ENCODE measurements at places on chromosomes 5 and 9. TPM values are rescaled to one million over a fixed set of nuclear protein-coding genes. Genes with fewer than 3 reads are reported as not detected.

DNA sequence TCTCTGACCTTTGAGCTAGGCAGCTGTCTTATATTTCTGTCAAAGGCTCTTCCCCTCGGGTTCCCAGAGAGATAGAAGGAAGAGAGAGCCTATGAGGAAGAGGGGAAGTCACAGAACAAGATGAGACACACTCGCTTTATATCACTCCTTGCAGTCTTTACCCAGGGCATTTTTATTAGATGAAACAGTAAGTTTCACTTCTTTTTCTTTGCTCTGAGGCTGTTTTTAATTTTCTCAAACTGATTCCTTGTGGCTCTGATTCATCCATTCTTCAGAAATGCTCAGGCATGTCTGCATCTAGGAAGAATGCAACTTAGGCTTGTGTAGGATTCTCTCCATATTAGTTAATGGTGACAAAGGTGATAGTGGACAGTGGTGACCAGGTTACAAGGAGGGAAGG is 132.9 kb upstream of the CHD1 start:
- H3K4me1 ChIP-seq = no peaks in the 10 kb centered on the region
- H3K4me3 ChIP-seq = no peak overlapping the region
- no peak for DNase-seq

Gene PCSK5
- total RNA-seq = 6.3 TPM

Gene KLF9
- 0.26 TPM for total RNA-seq

GRCh38 chr5:171649075-171649401 is 136.6 kb upstream of the SMIM23 start:
- no peak for DNase-seq
- H3K27ac ChIP-seq = no peak overlapping the region
- peaks cover 7% of the 10 kb centered on the region for H3K36me3 ChIP-seq
- no peaks in the 10 kb centered on the region for H3K27me3 ChIP-seq
- H3K4me1 ChIP-seq = peaks cover 3% of the 10 kb centered on the region

GRCh38 chr5:126562823-126563222 is 32.2 kb downstream of the ALDH7A1 start:
- no peak overlapping the region for H3K4me3 ChIP-seq
- no peak for DNase-seq
- no peaks in the 10 kb centered on the region for H3K4me1 ChIP-seq
- H3K27ac ChIP-seq = no peak overlapping the region
- H3K27me3 ChIP-seq = no peaks in the 10 kb centered on the region
- H3K36me3 ChIP-seq = peaks cover 65% of the 10 kb centered on the region

GRCh38 chr5:35617435-35618303 is at the start of gene SPEF2:
SPEF2 (plus strand) TSS chr5:35617863; CDS start chr5:35617998, 135 bp downstream.
- DNase-seq = peak; percentile 93
- H3K27ac ChIP-seq = no peak within 1 kb of the TSS
- H3K27me3 ChIP-seq = peaks cover 5% of the 10 kb centered on the region
- no peaks in the 10 kb centered on the region for H3K36me3 ChIP-seq
- no peaks in the 10 kb centered on the region for H3K4me1 ChIP-seq
- peak within 1 kb of the TSS; percentile 96 for H3K4me3 ChIP-seq

Gene TLE4
- total RNA-seq = 35.1 TPM

Gene STPG3
- not detected for total RNA-seq

DNA sequence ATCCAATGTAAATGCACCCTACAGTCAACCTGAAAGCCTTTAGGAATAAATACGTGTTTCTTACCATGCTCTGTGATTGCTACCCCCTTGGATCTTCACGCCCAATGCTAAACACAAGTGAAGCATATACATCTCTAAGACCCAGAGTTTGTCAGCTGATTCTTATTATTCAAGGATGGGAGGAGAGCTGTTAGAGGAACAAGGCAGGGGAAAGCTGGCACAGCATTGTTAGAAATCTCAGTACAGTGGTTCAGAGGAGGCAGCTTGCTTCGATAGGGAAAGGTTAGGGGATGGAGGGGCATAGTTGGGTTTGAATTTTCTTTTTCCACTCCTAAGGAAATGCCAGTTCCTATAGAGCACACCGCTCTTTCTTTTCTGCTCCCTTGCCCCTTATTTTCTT is 16.7 kb upstream of the TAF11L2 start:
- H3K4me1 ChIP-seq = no peaks in the 10 kb centered on the region
- no peaks in the 10 kb centered on the region for H3K36me3 ChIP-seq
- DNase-seq = no peak
- no peaks in the 10 kb centered on the region for H3K27me3 ChIP-seq
- H3K27ac ChIP-seq = no peak overlapping the region
- no peak overlapping the region for H3K4me3 ChIP-seq

DNA sequence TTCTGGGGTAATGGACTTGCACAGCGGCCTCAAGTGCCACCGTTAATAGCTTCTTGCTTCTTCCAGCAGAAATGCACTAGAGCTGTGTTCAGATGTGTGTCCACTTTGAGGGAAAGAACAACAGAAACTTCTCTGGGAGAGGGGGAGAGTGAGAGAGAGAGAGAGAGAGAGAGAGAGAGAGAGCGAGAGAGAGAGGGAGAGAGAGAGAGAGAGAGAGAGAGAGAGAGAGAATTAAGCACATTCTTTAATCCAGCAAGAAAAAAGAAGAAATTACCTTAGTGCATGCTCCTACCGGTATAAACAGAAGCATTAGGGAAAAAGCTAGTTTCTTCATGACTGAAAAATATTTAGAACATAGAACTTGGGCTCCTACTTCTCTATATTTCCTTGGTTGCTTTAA is 418.8 kb downstream of the MAN2A1 start:
- H3K4me1 ChIP-seq = no peaks in the 10 kb centered on the region
- H3K36me3 ChIP-seq = no peaks in the 10 kb centered on the region
- H3K27ac ChIP-seq = no peak overlapping the region
- H3K27me3 ChIP-seq = no peaks in the 10 kb centered on the region
- DNase-seq = no peak

Gene TRIM14
- total RNA-seq = 14.7 TPM

Gene COL27A1
- 17.5 TPM for total RNA-seq

Gene CHSY3
- total RNA-seq = 0.37 TPM

Gene PRELID2
- 13.2 TPM for total RNA-seq

- peaks cover 11% of the 10 kb centered on the region for H3K36me3 ChIP-seq
- H3K4me3 ChIP-seq = peak overlapping the region; percentile 90
- peak overlapping the region; percentile 85 for H3K27ac ChIP-seq
- H3K27me3 ChIP-seq = no peaks in the 10 kb centered on the region
These were observed 784 bp upstream of the MSANTD3 start for GRCh38 chr9:100426189-100426529.

DNA sequence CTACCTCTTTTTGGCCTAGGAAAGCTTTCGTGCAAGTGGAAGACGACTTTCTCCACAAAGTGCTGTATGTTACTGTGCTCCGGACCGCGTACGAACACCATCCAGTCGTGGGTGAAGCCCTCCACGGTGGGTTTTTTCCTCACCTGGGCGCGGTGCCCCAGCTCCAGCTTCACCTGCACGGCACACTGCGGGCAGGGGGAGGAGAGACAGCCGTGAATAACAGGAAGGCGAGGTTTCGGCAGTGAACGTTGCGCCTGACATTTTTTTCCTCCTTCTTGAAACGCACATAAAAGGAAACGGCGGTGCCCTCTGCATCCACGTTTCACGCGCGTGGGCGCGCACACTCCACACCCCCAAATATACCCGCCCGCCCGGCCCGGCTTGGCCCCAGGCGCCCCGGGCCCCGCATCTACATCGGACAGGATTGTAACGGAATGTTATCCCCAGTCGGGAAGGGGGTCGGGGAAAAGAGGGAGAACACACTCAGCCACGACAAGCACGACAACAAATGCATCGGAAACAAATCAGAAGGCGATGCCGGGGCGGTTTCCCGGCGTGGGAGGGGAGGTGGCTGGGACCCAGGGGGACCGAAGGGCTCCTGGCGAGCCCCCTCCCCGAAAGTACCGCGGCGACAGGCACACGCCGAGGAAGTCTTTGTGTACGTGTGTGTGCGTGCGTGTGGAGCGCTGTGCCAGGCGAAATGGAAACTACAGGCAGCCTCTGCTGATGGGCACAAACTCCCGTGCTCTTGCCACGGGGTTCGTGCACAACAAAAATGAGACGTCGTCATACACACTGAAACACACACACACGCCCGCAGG is 1.4 kb downstream of the MLLT3 start:
- no peak overlapping the region for H3K27ac ChIP-seq
- H3K36me3 ChIP-seq = no peaks in the 10 kb centered on the region
- DNase-seq = peak; percentile 42
- H3K4me1 ChIP-seq = peaks cover 3% of the 10 kb centered on the region
- peaks cover 31% of the 10 kb centered on the region for H3K27me3 ChIP-seq

DNA sequence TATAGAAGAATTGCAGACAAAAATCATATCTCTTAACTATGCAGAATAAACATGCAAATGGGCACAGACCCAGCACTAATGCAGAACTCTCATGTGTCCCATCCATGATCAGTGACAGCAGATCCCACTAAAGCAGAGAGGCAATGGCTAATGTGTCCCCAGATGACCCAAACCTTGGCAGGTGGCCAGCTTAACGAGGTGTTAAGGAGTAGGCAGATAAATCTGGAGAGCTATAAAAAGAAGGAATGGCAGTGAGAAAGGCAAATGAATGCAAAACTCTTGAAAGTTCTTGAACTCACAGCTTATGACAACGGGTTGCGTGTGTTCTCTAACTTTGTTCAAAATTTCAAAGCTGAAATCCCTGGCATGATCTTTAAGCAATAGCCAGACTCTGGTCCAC is 265.4 kb downstream of the RASEF start:
- no peaks in the 10 kb centered on the region for H3K4me1 ChIP-seq
- H3K36me3 ChIP-seq = no peaks in the 10 kb centered on the region
- no peak overlapping the region for H3K27ac ChIP-seq
- no peak for DNase-seq

GRCh38 chr5:53902296-53902907 is 342.0 kb downstream of the NDUFS4 start:
- H3K36me3 ChIP-seq = no peaks in the 10 kb centered on the region
- no peak overlapping the region for H3K27ac ChIP-seq
- no peak for DNase-seq
- no peaks in the 10 kb centered on the region for H3K4me1 ChIP-seq
- H3K27me3 ChIP-seq = no peaks in the 10 kb centered on the region
- H3K4me3 ChIP-seq = no peak overlapping the region

GRCh38 chr9:131589124-131589711 is 43.9 kb downstream of the PRRT1B start:
- H3K27me3 ChIP-seq = no peaks in the 10 kb centered on the region
- peaks cover 22% of the 10 kb centered on the region for H3K36me3 ChIP-seq
- H3K4me3 ChIP-seq = no peak overlapping the region
